Cardiac septum (tissue), 1 donor: ENCODE measurements at places on chromosomes 2 and 18.
A peak's percentile ranks its signal among the peaks of the same experiment; 100 is the strongest.

DNA sequence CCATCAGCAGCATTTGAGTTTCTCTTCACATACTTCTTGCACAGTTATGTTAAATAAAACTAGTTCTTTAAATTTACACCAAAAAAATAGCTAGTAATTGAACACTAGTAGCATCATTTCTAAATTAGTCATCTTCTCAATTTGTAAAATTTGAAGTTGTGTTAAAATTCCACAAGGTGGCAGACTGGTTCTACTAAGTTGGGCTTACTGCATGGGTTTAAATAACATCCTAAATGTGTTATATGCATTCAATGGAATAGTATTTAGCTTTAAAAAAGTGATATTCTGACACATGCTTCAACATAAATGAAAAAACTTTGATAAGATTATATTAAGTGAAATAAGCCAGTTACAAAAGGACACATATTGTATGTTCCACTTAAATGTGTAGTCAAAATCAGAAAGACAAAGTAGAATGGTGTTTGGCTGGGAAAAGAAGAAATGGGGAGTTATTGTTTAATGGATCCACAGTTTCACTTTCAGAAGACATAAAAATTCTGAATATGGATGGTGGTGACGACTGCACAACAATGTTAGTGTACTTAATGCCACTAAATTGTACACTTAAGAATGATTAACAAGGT is 28.7 kb upstream of the RPRD1A start:
- no peak for DNase-seq

GRCh38 chr18:12911025-12911928 is 27.2 kb upstream of the PTPN2 start:
- no peak for DNase-seq

DNA sequence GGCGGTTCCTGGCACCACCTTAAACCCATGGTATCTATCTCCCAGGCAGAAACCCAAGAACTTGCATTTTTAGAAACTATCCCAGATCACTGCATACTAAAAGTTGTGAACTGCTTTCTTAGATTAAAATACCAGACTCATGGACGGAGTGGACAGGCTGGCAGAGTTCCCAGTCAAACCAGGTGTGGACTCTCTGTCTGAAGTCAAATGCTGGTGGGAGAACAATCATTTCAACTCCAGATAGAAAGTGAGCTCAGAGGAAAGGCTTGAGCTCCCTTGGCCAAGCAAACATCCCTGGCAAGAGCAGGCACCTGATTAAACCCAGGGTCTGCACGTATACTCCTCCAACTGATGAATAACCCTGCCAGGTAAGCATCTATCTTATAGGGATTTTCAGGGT is 19.5 kb downstream of the NXPH2 start:
- DNase-seq: no peak

DNA sequence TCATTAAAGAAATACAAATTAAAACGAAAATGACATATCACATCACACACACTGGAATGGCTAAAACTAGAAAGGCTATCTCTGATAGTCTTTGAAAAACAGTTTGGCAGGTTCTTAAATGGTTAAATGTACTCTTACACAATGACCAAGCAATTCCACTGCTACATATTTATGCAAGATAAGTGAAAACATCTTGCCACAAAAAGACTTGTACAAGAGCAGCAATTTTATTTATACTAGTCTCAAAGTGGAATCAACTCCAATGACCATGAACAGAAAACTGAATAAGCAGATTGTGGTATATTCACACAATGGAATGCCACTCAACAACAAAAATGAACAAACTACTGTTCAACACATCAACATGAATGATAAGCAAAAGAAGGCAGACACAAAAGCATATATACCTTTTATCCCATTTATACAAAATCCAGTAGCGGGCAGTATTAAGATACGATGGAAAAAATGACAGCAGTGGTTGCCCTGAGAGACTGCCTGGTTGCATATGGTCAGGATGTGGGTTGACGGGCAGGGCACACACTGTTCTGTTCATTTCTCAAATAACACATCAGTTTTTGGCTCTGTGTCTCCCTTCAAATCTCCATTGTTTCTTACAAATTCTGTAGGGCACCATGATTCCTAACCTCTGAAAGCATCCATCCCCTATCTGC is 25.4 kb downstream of the SP100 start:
- no peak for DNase-seq

DNA sequence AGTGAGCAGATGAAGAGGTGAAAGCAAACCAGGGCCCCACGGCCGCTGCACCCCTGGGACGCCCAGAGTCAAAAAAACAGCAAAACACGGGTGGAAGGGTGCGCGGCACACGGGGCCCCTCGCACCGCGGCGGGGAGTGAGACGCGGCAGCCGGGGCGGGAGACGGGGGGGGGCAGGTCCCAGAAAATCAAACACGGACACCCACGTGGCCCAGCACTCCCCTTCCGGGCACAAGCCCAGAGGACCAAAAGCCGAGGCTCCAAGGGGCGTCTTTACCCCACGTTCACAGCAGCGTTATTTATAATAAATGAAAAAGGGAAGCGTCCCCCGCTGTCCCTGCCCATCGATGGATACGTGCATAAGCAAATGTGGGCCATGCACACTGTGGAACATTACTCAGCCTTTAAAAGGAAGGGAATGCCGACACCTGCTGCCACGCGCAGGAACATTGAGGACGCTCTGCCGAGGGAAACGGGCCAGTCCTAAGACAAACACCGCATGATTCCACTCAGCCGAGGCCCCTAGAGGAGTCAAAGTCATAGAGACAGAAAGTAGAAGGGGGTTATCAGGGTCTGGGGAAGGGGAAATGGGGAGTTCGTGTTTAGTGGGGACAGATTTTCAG is 677 bp upstream of the COPS9 start:
- peak; percentile 58 for DNase-seq

DNA sequence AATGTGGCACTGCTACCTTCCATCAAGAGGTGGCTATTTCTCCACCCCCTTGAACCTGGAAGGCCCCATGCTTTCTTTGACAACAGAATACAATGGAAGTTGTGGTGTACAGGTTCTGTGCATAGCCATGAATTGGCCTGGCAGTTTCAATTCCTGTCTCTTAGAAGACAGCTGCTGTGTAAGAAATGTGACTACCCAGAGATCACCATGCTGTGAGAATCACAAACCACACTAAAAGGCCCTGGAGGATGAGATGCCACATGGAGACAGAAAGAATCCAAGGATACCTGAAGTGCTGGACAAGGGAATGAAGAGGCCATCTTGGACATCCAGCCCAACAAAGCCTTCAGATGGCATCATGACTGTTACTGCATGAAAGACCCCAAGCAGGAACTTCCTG is 47.7 kb upstream of the EHBP1 start:
- no peak for DNase-seq

DNA sequence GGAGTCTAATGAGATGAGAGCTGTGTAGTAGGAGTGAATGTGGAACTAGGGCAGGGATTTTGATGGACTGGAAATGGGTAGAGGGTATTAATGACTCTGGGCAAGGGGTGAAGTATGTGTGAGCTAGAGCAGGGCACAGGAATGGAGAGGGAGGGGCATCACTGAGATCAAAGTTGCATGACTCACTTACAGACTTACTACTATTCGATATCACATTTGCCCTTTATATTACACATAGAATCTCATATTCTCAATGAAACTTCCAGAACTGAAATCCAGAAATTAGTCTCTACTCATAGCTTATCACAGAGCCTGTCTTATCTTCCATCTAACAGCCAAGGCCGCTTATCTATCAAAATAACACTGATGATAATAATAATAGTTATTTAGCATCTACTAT is 20.0 kb upstream of the ITGB6 start:
- DNase-seq: no peak

DNA sequence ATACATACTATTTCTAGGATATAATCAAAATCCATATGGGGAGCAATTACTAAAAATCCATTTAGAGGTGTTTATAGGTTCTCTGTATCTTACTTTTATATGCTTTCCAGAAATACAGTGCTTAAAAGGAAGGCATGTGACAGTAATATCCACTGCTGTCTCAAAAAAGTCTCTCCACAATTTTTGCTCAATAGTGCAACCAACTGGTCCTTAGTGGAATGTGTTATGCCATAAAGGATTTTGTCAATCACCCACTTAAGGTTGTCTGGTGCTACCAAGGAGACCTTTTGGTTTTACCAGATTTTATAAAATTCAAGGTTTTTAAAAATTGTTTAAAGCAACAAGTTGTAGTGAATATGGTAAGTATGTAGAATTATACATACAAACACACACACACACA is 328.5 kb upstream of the DSEL start:
- no peak for DNase-seq

GRCh38 chr2:41990688-41991087 is 57.1 kb upstream of the PKDCC start:
- DNase-seq: no peak

DNA sequence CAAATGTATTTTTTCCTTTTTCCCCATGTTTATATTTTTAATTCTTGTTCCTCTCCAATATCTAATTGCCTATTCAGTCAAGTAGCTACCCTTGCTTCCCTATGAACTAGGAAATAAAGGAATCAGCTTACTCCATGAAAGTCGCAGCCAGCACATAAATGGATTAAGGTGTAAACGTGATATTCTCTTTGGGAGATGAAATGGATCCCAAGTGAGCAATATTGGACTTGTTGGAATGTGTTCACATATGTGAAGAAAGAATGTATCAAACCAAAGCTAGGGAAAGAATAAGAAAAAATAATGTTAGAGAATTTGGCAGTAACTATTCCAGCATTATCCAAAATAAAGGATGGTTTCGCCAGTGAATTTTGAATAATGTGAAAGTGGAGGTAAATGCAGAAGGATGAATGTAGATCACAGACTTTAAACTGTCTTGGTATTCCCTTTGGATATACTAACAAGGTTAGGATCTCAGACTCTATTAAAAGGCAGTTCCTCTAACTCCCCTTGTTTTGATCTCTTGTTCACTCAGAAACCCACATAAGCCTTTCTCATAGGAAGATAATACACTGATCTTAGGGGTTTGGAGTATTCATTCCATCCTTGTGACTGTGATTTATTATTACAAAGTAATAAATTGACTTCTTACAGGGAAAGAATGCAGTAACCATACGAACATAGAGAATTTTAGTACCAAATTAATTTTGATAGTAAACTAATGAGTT is 208.1 kb downstream of the BABAM2 start:
- DNase-seq: no peak

DNA sequence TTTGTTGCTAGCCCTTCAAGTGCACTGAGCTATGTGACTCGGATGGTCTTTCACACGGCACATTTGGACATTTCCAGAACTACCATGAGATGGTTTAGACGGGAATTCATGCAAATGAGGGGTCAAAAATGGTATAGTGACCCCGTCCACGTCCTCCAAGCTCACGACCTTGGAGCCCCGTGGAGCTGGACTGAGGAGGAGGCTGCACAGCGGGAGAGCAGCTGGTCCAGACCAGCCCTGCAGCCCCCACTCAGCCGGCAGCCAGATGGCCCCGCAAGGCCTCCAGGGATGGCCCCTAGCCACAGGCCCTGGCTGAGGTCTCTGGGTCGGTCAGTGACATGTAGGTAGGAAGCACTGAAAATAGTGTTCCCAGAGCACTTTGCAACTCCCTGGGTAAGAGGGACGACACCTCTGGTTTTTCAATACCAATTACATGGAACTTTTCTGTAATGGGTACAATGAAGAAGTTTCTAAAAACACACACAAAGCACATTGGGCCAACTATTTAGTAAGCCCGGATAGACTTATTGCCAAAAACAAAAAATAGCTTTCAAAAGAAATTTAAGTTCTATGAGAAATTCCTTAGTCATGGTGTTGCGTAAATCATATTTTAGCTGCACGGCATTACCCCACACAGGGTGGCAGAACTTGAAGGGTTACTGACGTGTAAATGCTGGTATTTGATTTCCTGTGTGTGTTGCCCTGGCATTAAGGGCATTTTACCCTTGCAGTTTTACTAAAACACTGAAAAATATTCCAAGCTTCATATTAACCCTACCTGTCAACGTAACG is 88.8 kb downstream of the EPAS1 start:
- peak; percentile 63 for DNase-seq

- no peak for DNase-seq
Measured at GRCh38 chr18:63427558-63427957, 5.3 kb upstream of the VPS4B start.

GRCh38 chr18:710418-711300 is 1.8 kb downstream of the ENOSF1 start:
- DNase-seq: no peak

GRCh38 chr2:191436368-191437055 is 191.3 kb downstream of the MYO1B start:
- DNase-seq: no peak

DNA sequence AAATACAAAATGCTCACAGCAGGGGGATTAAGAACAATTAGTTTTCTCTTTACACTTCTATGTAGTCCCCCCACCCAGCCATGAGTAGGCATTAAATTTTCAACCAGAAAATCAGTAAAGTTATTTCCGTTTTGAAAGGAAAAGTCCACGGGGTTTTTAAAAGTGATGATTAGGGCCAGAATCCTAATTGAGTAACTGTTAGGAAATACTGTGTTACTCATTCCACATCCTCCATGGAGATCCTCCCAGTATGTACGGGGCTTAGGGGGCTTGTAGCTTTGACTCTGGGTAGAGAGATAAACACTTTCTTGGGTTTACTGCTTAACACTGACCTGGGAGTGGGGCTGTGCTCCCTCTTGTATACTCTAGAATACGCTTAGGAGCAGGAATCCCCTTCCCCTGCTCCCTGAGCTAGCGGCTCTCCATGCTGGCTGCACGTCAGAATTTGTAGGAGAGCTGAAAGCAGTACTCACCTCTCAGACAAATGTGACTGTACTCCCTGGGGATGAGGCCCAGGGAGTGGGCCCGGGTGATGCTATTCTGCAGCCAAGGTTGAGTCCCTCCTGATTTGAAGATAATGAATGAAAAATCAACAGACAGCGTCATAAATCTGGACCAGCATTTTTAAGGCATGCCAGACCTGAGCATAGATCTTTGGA is 100.5 kb downstream of the SLC4A3 start:
- DNase-seq: no peak

DNA sequence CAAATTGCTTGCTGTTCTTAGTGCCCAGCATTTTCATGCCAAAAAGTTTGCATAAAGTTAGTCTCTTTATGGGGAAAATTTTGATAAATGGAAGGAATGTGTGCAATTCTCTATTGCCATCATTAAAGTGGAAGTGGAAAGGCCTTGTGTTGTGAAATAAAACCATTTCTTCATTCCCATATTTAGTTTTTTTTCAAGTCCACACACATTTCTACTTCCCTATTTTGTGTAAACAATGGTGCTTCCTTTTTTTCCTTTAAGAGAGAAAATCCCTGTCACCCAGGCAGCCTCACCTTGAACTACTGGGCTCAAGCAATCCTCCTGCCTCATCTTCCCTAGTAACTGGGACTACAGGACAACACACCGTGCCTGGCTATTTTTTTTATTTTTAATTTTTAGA is 42.3 kb upstream of the NCOA1 start:
- DNase-seq: no peak

DNA sequence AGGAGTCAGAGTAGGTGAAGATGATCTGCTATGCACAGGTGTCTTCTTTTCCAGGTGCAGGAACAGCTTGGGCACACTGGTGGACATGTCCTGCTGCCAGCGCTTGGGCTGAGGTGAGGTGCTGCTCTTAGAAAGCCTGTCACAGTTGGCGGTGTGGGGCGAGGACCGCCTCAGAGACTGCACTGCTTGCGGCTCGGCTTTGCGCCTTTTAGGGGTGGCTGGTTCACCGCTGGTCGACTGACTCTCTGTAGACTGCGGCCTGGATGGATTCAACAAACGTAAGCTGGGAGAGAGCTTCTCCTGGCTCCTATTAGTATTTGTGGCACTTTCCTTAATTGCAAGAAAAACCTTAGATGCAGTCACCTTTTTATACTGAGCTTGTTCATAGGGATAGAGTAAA is 1.7 kb downstream of the MSL3B start:
- DNase-seq: no peak
